Activated T-helper 2 cell treated with anti-CD3 and anti-CD28 coated beads, Interferon-gamma antibody, Interleukin-2, Interleukin-4, amounts not matched to agents 10 μg/mL and 5 μg/mL and 100 μg/mL, durations not matched to agents 14 hours and 24 hours and 36 hours (primary cell): ENCODE measurements at places on chromosomes 7 and 10.

DNA sequence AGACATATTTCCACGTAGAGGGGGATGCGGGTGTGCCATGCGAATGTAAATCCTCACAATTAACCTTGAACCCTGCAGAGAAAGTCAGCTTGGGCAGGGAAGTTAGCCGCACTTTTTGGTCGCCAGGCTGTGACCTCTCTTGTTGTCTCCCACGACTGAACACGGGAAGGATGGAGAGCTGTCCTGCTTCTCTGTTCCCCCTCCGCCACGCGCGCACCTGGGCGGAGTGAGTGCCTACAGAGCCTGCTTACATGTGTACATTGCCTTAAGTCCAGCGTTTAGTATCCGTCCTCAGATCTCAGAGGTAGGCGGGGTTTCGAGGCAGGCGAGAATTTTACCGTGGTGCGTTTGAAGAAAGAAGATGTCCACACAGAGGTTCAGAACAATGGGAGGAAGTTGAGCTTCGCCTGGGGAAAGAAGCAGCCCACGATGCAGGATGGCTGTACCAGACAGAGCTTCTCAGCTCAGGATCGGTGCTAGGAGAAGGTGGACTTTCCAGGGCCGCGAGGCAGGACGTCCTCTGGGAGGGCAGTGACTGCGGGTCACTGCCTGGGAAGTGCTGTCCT, 482 bp upstream of the ERCC6 start:
- no peak for DNase-seq

DNA sequence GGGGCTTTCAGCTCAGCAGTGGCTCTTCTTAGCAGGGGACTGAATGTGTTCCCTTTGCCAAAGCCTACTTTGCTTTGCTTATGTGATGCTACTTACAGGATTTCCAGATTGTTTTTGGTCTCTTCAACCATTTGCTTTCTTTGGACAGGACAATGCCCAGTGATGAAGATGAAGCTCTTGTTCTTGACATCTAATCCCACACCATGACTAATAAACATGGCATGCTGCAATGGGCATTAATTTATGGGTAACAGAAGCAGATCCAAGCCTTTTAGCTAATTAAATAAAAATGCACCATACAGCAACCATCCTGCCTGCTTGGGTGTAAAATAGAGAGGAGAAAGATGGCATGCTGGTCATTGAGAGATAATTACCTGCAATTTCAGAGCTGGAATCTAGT, 175.5 kb upstream of the ITGB1 start:
- DNase-seq, result no peak

DNA sequence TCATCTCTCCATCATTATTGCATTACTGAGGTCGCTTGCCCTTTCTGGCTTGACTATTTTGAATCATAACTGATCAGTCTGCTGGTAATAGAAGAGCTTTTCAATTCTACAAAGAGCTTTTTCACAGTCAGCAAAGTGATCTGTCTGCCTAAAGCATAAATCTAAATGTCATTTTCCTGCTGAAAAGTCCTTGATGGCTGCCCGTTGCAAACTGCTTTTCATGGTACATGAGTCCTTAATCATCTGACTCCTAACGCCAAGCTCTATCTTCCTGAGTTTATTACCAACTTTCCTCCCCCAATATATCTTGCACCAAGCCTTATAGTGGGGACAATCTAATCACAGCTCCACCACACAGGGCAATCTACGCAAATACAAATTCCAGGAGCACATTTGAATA, 39.8 kb downstream of the THSD7A start:
- DNase-seq, result no peak

GRCh38 chr7:132752431-132752830, 176.2 kb upstream of the PLXNA4 start:
- DNase-seq, result no peak

- DNase-seq, result no peak
Measured at GRCh38 chr7:77825131-77825530, 26.6 kb downstream of the PHTF2 start.

DNA sequence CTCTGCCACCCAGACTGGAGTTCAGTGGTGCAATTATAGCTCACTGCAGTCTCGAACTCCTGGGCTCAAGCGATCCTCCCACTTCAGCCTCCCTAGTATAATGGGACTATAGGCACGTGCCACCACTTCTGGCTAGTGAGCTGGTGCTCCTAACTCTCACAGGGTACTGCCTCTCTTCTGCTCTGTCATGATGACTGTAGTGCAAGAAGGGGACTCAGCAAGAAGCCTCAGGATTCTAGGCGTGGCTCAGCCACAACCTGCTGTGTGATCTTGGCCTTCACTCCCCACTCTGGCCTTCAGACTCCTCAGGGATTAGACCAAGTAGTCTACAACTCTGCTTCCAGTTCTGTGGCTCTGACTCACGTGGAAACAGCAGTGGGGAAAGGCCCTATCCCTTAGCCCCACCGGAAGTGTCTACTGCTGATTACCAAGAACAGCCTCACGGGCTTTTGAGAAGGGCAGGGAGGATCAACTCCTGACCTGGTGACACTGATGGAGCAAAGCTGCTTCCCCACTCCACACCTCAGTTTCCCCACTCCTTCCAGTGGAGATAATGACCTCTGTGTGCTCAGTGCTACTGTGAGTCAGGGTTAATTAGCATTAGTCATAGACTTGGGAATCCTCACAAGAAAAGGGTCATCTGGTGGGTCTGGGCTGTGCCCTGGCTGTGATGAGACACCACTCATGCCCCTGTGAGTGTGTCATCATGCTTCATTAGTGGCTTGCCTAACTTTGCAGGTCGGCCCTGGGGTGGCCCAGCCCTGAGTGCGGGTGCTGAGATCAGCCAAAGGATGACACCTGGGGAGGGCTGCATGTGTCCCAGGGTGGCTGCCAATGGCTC, 41.1 kb downstream of the ZC3HC1 start:
- DNase-seq, result no peak

DNA sequence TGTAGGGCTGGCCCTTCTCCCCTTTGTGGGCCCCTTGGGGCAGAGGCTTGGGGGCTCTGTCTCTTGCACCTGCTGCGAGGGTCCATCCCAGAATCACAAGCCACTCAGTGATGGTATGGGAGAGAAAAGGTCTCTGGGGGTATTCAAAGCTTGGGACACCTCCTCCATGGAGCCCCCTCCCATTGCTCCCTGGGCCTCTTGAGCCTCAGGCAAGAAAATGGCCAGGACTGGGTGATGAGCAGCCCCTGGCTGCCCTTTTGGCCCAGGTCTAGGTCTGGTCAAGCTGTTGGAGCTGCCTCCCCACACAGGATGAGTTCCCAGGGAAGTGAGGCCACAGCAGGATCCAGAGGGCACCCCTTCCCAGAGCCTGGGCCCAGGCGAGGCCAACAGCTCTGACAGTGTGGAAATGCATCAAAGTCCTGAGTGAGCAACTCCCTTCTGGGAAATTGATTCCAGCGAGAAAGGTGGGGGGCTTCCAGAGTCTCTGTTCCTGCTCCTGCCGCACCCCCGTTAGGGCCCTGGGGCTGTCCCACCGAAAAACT, 3.4 kb upstream of the MYL7 start:
- no peak for DNase-seq

- DNase-seq, result no peak
Measured at GRCh38 chr7:137633133-137633532, 213.6 kb downstream of the DGKI start.

DNA sequence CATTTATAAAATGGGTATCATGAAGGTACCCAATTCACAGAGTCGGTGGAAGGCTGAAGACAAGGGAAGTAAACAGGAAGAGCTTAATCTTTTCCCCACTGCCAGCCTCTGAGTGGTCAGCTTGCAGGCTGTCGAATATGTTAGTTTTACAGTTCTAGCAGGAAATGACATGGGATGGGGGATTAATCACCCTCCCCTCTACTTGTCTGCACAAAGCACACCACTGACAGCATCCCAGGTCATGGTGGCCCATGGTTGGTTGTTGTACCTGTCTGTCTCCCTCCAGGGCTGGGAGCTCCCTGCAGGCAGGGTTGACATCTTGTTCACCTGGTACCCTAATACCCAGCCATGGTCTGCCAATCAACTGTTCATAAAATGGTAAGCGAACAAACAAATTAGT, 55.6 kb downstream of the GRB10 start:
- DNase-seq, result no peak

DNA sequence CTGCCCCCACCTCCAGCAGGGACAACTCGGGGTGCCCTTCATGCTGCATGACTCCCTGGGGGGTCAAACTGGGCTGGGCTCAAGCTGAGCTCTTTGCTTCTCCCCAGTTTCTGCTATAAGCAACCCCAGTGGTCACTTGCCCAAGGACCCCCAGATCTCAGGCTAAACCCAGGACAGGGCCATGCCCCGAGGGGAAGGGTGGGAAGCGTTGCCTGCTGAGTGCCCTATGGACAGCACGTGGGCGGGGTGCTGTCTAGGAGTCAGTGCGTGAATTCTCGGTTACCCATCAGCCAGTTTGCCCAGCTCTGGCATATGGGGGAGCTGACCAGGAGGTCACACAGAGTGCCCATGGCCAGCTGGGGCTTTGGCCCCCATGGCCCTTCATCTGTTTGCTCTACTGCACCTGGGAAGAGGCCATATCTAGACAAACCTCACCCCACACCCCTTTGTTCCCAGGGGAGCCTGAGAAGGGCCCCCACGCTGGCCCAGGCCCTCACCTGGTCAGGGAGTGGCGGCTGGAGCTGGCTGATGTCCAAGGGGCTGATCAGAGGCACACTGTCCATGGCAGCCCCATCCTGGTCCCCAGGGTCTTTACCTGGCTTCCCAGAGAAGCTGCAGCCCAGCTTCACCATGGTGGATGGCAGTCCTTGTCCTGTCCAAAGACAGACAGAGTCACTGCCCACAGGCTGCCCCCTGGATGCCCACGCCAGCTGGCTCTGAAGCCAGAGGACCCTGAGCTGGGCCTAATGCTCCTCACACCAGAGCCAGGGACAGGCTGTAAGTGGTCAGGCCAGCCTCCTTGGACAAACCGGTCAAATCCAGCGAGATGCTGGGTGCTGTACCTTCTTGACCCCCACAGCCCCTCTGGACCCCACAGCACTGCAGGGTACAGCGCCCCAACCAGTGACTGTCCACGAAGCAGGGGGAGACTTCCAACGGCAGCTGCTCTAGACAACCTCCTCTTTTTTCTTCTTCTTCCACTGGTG, 8.0 kb downstream of the CALY start:
- DNase-seq, result no peak

DNA sequence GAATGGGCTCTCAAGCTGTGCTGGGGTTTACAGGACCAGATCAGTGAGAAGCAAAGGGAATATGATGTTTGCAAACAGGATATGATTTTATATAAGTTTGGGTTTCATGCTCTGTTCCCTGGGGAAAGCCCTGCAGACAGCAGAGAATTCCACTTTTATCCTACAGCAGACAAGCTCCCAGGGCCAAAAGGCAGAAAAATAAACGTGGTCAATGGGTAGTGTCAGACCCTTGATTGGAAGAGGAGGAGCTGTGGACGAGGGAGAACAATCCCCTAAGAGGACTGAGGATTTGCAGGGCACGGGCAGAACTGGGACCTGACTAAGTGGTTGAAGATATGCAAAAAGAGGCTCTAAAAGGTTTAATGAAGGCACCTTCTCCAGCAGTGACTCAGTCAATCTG, 275.3 kb downstream of the HDAC9 start:
- no peak for DNase-seq

DNA sequence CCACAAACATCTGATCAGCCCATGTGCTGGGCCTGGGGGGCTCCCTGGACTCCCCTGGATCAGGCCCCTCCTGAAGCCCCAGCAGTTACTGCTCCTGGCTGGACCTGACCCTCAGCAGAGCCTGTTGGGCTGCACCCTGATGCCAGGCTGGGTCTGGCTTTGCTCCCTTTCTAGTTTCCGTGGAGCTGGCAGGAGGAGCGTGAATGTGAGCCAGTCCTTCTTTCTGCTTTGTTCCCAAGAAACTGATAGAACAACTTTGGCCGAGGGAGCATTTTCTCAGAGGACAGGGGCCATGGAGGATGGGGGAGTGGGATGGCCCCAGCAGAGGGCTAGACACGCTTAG, 128.2 kb downstream of the NEURL1 start:
- DNase-seq, result no peak

- DNase-seq, result no peak
Measured at GRCh38 chr10:88792661-88793060, 9.9 kb upstream of the LIPM start.

DNA sequence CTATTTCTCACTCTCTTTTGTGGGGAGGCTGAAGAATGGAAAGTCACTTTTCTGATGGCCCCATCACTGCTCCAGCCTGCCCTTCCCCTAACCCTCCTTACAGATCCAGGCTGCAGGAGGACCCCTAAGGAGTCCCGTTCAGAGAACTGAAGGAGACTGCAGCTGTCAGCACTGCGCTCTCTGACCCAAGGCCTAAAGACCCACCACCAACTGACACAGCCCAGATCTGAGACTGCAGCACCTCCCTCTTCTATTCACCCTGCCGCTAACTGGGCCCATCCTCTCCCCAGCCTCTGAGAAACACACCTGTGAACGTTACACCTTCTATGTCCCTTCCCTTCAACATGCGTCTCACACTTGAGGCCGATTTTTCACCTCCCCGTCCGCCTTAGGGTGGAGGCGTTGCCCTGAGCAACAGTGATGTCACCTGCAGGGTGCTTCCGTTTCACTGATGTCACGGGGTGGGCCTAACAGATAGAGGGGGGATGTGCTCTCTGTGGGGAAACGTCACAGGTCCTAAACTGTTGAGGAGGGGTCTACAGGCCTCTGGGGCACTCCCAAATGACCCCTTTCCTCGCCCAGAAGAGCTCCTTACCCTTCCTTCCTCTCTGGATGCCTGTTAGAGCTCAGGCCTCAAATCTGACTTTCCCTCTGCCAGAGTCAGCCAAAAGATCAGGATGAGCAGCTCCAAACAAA, 5.1 kb downstream of the ITPRIP start:
- DNase-seq, result no peak

DNA sequence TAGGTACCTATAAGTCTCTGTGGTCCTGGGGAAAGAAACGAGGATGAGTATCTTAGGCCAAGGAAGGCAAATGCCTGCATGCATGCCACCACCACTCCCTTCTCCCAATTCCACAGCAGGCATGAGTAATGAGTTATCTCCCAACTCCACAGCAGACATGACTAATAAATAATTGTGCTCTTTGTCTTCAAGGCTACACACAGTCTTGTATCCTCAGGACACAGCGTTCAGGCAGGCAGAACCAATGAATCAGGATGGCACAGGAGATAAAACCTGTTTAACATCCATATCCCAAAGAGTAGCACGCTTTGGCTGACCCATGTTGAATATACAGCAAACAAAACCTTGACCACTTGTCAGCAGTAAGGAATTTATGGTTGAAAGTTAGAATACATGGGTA, 229.7 kb upstream of the NFE2L3 start:
- no peak for DNase-seq

- DNase-seq, result no peak
Measured at GRCh38 chr7:67854221-67855178, 857.9 kb downstream of the TYW1 start.

GRCh38 chr7:111029574-111030251, 61.2 kb upstream of the LRRN3 start:
- DNase-seq, result no peak

DNA sequence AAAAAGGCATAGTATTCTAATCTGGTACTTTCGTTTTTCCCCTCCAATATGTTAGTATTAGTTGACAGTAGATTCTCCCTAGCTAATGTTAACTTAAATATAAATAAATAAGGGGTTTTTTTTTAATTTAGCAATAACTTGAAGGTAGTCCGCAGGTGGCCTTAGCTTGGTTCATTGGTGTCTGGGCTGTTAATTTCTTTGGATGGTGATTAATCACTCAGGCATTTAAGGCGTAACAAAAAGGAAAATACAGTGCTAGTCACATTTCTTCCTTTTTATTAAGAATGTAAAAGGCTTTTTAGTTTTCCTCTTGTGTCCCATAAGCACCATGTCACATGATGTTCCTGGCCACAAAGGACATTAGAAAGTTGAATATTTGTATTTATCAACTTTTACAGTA, 161.0 kb upstream of the POT1 start:
- DNase-seq, result no peak

- no peak for DNase-seq
Measured at GRCh38 chr7:19390795-19391194, 245.6 kb upstream of the FERD3L start.

GRCh38 chr7:73905360-73905759, 44.4 kb downstream of the TMEM270 start:
- DNase-seq, result no peak
